Vagina (tissue), 2 donors: ENCODE measurements at places on chromosomes 4 and X. TPM values are rescaled to one million over a fixed set of nuclear protein-coding genes. Genes with fewer than 3 reads are reported as not detected.

DNA sequence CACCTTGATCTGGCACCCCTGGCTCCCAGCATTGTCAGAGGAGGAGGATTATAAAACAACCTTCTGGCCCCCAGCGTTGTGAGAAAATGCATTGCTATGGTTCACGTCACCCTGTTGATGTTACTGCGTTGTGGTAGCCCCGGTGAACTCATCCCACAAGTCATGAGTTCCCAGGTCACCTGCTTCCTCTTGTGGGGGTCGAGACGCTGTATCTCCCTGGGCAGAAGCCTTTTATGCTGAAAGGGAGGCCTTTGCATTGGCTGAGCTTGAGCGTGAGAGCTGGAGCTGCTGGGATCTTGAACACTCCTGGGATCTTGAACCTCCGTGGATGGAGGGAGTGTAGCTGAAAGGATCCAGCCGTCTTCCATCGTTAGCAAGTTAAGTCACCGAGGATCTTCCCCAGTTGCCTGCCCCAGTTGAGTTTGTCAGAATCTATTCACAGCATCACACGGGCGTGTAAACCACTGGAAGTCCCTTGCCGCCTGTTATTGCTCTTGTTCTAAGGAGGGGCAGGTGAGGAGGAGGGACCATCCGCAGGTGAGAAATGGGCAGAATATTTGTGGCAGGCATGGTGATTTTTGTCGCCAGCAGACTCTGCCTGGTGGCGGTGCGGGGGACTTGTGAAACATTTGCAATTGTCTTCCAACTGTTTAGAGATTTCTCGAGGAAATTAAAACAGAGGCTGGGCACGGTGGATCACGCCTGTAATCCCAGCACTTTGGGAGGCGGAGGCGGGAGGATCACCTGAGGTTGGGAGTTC, 299.9 kb downstream of the ASMT start:
- DNase-seq, result no peak

DNA sequence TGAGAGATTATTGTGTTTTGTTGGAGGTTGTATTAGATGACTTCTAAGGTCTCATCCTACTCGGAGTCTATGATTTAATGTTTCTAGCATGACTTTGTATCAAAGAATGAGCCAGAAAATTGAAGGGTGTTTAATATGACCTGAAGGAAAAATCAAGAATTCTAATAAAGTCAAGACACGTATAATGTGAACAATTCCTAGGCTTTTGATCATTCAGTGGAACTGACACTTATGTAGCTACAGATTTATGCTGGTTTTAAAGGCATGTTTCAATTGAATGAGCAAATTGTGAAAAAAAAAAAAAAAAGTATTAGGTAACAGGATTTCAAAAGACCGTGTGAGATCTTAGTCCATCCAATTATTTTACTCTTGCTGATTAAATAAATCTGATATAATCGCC, 64.9 kb downstream of the GRID2 start:
- no peak for DNase-seq

- no peak for DNase-seq
These were observed 2.9 kb downstream of the GPR78 start for GRCh38 chr4:8582941-8583654.

The ANOS1 gene
- total RNA-seq, result 3.2 TPM

The TMEM271 gene
- 0.25 TPM for total RNA-seq

GRCh38 chr4:22607382-22607781, 85.4 kb upstream of the GBA3 start:
- no peak for DNase-seq

The GIMD1 gene
- total RNA-seq, result not detected

DNA sequence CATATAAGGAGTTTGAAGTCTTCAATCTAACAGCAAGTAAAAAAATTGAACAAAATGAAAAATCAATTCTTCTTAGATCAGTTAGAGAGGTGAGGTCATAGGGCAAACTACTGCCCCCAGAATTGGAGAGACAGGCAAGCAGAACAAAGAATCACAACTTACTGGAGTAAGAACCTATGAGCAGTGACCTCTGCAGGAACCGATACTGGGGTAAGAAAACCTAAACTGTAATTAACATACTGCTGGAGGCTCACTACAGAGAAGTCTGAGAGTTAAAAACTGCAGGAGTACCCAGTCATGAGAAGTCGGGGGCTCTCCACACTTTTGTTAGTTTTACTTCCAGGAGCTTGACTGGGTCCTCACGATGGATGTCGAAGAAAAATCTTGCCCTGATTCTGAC, 16.0 kb downstream of the CLDN22 start:
- DNase-seq, result no peak

GRCh38 chr4:22493523-22493922, 22.3 kb downstream of the ADGRA3 start:
- no peak for DNase-seq

DNA sequence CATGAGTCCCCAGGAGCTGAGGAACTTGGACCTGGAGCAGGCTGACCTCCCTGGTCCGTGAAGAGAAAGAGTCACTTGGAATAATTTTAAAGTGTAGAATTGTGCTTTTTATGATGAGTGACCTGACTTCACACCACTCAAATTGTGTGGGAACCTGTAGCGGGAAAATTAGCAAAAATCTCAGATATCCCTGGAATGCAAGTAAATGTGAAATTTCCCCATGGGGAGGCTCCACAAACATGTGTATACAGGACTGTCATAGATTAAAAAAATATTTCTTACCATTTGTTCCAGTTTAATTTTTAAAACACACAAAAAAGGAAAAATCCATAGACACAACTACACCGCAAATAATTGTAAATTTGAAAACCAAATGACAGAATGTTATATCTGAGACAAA, 1079.6 kb upstream of the PABPC4L start:
- no peak for DNase-seq

DNA sequence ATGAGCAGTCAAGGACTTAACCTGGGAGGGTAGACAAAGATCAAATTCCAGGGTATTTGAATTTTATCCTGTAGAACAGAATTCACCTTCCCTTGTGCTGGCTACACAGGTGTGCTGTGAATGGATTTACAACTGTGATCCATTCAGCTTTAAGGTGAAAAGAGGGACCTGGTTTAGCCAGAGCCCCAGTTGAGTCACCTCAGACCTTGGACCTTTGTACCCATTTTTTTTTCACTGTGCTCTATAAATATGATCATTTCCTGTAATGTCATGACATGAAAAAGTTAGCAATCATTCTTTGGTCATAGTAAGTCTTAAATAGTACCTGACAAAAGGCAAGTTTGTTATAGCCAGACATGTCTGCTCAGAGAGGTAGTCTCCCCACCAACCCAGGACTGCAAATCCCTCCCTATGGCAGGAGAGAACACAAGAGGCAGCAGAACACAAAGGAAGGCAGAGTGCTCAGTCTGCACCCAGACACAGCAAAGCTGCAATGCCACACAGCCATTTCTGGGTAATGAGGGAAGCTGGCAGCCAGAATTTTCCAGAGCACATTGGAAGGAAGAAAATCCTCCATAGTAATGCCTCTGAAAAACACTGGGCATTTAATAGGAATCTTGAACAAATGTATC, 77.9 kb downstream of the CXXC4 start:
- DNase-seq, result no peak

The MAGEA12 gene
- total RNA-seq, result not detected

The RASL11B gene
- 9.3 TPM for total RNA-seq

DNA sequence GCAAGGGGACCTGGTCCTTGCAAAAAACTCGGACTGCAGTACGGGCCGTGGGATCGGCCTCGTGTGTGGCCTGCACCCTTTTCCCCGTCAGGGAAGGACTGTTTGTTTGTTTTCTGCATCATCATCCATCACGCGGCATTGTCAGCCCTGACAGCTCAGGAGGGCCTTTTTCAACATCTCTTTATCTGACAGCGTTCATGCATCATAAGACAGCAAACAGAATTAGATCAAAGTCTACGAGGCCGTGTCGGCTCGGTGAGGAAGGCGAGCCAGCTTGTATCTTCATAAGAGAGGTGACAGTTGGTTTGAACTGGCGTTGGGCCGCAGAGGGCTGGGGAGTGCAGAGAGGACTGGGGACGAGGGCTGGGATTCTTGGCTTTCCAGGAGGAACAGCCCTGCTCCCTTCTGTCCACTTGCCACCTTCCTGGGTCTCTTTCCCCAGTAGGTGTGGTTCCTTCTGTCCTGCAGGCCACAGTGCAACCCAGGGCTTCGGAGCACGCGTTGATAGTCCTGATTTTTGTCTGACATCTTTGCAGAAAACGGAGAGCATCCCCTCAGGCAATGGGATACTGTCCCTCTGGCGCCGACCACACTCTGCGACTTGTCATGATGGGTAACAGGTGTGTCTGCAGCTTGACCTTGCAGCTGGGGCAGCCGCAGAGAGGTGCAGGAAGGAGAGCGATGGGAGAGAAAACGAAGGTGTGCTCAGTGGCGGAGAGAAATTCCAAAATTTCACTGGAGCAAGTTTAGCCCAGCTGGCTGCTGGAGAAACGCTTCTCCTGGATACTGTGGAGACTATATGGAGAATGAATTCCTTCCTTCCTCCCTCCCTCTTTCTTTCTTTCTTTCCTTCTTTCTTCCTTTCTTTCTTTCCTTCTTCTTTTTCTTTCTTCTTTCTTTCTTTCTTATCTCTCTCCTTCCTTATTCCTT, 104.0 kb upstream of the SHOX start:
- no peak for DNase-seq

GRCh38 chrX:152299787-152300186, 151.3 kb downstream of the GABRA3 start:
- DNase-seq, result no peak

The RAB40AL gene
- total RNA-seq, result 9.6 TPM

- DNase-seq, result no peak
These were observed 119.0 kb downstream of the REELD1 start for GRCh38 chr4:146333187-146333894.
